ENCODE measurements at places on chromosomes 7 and 10.
A peak's percentile ranks its signal among the peaks of the same experiment; 100 is the strongest.

GRCh38 chr10:132637477-132638129 is 100.0 kb downstream of the INPP5A start:
- DNase-seq, result peak; percentile 55

GRCh38 chr10:74754381-74754821 is 72.0 kb upstream of the KAT6B start:
- DNase-seq, result no peak

GRCh38 chr10:50993771-50994251 is 80.5 kb upstream of the PRKG1 start:
- DNase-seq, result no peak

DNA sequence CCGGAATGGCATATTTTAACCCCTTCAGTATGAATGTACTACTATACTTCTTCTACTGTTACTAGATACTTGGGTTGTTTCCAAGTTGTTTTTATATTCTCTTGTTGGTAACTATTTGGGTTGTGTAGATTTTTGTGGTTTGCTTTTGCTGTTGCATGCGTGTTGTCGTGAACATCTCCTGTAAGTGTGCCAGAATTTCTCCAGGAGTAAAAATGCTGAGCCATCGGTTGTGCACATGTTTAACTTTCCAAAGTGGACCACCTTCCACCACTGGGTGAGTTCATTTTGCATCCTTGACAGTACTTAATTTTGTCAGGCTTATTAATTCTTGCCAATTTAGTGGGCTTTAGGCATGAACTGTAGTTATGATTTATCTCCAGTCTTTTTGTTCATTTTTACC is 47.9 kb downstream of the CSGALNACT2 start:
- DNase-seq, result no peak

DNA sequence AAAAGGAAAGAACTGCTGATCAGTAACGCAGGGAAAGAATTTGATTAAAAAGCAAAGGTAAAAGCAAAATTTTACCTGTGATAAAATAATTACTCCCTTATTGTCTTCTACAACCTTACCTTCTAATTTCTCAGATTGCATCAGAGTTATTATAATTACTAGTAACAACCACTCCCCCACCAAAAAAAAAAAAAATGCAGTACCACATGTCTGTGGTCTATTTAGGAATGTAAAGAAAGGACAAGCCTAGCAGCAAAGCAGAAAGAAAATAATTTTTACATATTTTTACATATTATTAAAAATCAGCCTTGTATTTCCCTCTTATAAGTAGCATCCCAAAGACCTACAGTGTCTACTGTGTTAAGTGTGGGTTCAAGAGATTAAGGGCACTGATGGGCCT is 430.4 kb downstream of the TFEC start:
- DNase-seq, result no peak

DNA sequence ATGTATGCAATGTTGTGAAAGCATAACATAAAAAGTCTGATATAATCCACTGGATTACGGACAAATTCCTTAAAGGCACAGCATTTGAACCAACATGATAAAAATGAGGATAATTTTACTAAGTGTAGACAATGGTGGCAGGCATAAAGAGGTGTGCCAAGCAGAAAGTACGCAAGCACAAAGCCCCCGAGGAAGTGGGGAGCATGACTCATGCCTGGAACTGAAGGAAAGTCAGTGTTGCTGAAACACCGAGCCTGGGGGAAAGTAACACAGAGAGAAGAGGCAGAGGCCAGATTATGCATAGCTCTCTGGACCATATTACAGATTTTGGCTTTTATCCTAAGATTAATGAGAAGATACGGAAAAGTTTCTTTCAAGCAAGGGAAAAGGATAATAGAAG is 490.0 kb upstream of the PHF14 start:
- DNase-seq, result no peak

- DNase-seq, result peak; percentile 53
These were observed 49.4 kb downstream of the HK1 start for GRCh38 chr10:69327463-69328379.

DNA sequence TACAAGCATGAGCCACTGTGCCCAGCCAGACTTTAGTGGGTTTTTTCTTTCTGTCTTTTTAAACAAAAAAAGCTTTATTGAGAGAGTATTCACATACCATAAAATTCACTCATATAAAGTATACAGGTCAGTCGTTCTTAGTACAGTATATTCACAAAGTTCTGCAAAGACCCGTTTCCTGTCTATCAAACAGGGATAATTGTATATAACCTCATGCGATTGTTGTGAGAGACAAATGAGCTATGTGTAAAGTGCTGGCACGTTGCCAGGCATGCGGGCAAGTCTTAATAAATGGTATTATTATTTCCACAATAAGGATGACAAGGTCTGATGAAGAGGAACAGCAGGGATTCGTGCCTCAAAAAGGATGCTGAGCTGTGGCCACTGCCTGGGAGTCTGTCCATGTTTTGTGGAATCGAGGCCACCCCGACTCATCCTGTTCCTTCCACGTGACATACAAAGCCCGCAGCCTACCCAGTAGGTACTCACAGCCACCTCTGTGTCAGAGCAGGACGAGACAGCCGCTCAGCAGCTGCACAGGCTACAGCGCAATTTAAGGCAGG is 51.6 kb downstream of the SMKR1 start:
- peak; percentile 27 for DNase-seq

DNA sequence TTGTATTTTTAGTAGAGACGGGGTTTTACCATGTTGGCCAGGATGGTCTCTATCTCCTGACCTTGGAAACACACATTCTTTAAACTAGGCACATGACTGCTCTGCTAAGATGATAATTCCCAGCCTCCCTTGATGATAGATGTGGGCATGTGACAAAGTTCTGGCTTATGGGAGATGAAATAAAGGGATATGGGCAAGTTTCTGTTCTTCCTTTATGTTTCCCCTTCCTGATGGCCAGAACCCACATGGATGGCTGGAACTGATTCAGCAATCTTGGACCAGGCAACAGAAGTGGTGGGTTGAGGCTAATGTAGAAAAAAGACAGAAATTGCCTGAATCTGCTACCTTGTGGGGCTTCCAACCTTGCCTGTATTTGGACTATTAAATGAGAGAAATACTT is 60.7 kb upstream of the NRP1 start:
- no peak for DNase-seq

DNA sequence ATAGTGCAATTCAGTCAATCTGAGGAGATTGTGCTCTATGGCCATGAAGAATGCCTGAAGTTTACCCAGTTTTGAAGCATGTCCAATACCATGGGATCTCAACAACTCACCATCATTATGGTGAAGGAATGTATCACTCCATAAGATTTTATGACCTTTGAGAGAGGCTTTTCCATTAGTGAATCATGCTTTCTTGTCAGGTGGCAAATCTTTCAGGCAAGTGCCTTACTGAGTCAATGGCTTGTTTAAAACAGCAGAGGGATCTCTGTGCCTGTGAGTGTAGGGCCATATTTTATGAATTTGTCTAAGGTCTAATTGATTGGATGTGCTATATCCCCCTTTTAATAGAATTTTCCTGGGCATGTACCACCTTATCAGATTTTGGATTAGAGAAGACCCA is 131.5 kb downstream of the CCDC7 start:
- no peak for DNase-seq

GRCh38 chr10:76675561-76675950 is 962.1 kb downstream of the KCNMA1 start:
- DNase-seq, result no peak

DNA sequence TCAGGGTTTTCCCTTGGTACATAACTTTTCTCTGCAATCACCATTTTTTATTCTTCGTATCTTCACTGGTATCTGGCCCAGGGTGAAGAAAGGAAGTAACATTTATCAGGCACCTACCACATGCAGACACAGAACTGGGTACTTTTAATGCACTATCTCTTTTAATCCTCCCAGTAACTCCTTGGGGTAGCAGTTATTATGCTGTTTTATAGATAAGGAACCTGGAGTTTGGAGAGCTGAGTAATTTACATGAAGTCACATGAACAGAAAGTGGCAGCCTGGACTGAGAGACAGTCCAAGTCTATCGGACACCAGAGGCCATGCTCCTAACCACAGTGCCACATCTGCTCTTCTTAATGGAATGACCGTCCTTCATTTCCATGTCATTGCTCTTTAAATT is 117.1 kb upstream of the PODXL start:
- no peak for DNase-seq

DNA sequence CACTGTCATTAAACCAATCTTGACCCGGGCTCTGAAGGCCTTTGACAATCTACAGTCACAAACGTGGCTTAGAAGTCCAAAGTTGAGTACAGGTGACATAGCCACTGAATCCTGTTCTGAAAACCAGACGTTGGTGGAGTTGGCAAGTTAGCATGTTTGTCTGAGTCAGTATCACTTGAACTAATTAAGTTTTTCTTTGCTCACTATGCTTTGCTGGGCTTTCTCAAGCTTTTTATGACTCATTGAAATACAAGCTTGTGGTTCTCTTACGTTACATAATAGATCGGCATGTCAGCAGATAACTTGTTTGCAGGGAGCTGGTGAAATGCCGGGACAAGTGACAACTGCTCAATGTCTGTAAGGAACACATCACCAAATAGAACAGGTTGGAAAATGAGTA is 53.8 kb downstream of the ARL5B start:
- peak; percentile 1 for DNase-seq

DNA sequence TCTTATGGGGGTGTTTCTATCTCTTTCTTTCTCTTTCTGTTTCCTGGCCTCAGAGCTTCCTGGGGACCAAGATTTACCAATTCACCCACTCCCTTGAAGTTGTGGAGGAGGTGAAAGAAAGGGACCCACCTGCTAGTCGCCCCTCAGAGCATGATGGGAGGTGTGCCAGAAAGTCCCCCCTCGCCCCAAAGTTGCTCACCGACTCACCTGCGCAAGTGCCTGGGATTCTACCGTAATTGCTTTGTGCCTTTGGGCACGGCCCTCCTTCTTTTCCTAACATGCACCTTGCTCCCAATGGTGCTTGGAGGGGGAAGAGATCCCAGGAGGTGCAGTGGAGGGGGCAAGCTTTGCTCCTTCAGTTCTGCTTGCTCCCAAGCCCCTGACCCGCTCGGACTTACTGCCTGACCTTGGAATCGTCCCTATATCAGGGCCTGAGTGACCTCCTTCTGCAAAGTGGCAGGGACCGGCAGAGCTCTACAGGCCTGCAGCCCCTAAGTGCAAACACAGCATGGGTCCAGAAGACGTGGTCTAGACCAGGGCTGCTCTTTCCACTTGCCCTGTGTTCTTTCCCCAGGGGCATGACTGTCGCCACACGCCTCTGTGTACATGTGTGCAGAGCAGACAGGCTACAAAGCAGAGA is 12.2 kb downstream of the AQP1 start:
- DNase-seq, result no peak

DNA sequence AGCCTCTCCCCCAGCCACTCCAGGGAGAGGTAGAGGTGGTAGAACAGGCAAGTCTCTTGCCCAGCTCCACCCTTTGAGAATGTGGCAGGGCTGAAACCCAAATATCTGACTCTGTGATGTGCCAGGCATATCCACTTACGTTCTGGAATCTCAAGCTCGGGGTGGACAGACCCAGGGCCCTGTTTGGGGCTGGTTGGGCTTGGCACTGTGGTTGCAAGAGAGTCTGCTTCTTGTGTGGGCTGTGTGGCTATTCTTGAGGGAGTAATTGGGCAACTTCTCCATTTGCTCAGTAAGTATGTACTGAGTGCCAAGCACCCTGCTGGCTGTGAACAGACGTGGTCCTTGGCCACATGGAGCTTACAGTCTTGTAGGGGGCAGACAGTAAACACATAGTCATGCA is 4.7 kb downstream of the UBTD1 start:
- DNase-seq, result peak; percentile 15

- peak; percentile 50 for DNase-seq
These were observed 507 bp downstream of the SAR1A start for GRCh38 chr10:70169649-70170364.

- no peak for DNase-seq
These were observed 412.2 kb upstream of the ZMIZ1 start for GRCh38 chr10:78656417-78657162.

- no peak for DNase-seq
These were observed 147.0 kb upstream of the CELF2 start for GRCh38 chr10:10870523-10871241.

DNA sequence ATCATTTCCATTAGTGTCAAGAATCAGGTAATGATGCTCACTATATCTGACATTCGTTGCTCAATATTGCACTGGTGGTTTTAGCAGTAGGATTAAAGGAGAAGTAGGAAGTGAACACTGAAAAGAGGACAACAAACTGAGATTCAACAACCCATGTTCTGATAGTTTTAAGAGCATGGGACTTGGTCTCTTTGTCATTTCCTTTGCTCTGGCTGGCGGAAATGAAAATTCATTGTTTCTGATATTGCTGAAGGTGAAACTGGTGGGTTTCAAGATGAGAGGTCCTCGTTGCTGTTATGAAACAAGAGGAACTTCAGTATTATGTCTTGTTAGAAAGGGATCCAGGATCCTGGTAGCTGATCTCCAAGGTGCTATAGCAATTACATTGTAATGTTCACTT is 129.0 kb downstream of the DNAH11 start:
- no peak for DNase-seq

DNA sequence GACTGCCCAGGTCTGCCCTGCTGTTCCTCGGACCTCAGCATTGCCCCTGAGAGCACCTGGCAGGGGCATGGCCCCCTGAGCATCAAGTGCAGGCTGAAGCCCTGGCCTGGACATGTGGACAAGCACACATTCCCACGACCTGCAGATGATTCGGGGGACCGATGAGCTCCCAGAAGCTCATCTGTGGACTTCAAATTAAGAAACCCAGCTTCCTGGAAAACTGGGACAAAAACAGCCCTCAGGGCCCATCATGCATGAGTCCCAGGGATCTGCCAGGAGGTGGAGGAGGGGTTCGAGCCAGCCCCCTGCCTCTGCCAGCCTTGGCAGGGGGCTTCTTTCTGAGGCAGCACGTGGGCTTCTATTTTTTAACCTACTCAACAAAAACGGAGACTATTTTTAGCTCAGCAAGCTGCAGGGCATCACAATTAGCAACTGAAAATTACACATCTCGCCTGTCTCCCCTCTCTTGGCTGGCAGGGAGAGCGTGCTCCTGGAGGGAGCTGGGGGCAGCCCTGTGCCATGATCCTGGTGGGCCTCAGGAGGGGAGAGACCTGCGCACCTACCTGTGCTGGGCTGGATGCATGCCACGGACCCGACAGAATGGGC is 51.8 kb downstream of the RASGEF1A start:
- no peak for DNase-seq

DNA sequence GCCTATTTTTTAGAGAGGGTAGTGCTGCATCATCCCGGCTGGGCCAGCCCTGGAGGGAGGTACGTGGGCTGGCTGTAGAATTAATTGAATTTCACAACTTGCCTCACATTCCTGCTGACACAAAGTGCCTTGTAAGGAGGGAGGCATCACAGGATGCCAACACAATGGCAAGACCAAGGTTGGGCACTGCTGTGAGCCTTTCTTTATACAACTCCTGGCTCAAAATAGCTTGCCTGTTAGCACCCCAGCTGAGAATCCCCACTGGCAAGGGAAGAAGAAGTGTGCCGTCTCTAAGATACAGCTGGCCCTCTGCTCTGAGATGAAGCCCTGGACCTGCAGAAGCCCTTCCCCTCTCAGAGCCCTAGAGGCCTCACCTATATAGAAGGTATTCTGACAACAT is 873.9 kb downstream of the GRID1 start:
- DNase-seq, result no peak
